ENCODE measurements at places on chromosomes 13 and 19. TPM values are rescaled to one million over a fixed set of nuclear protein-coding genes. Genes with fewer than 3 reads are reported as not detected.

The ZNF729 gene
- not detected for total RNA-seq

The ZIC5 gene
- not detected for total RNA-seq

The PRR19 gene
- total RNA-seq = not detected

The TEX26 gene
- not detected for total RNA-seq

The CYP4F3 gene
- not detected for total RNA-seq

The ICAM3 gene
- 10.3 TPM for total RNA-seq

The ZNF845 gene
- 6.5 TPM for total RNA-seq

The NLRP4 gene
- not detected for total RNA-seq

The RYR1 gene
- 1.00 TPM for total RNA-seq

The ACTMAP gene
- 1.7 TPM for total RNA-seq

The FCAR gene
- not detected for total RNA-seq

The QPCTL gene
- total RNA-seq = 45.6 TPM

The SLC25A23 gene
- total RNA-seq = 29.5 TPM

The SERPINE3 gene
- not detected for total RNA-seq

The SIGLEC14 gene
- not detected for total RNA-seq

The KRTDAP gene
- not detected for total RNA-seq

The HMGB1 gene
- total RNA-seq = 74.3 TPM

The OR7C1 gene
- total RNA-seq = 1.5 TPM

The HIF3A gene
- not detected for total RNA-seq

The BRCA2 gene
- total RNA-seq = 7.2 TPM

The FAM83E gene
- not detected for total RNA-seq

The ZNF575 gene
- total RNA-seq = 0.36 TPM

The GSX1 gene
- total RNA-seq = not detected

The PGLYRP1 gene
- total RNA-seq = not detected

The ADGRE3 gene
- not detected for total RNA-seq

The CGB8 gene
- total RNA-seq = not detected

The GIPR gene
- total RNA-seq = not detected

The IER2 gene
- 6.5 TPM for total RNA-seq

The NUP62 gene
- 55.8 TPM for total RNA-seq

The CACNA1A gene
- 0.36 TPM for total RNA-seq

The MTUS2 gene
- total RNA-seq = not detected

The ATXN8OS gene
- not detected for total RNA-seq

The DIAPH3 gene
- total RNA-seq = 21.0 TPM

Data from melanocyte of skin (primary cell).